ENCODE measurements at places on chromosomes 11 and 22. TPM values are rescaled to one million over a fixed set of nuclear protein-coding genes. Genes with fewer than 3 reads are reported as not detected.

DNA sequence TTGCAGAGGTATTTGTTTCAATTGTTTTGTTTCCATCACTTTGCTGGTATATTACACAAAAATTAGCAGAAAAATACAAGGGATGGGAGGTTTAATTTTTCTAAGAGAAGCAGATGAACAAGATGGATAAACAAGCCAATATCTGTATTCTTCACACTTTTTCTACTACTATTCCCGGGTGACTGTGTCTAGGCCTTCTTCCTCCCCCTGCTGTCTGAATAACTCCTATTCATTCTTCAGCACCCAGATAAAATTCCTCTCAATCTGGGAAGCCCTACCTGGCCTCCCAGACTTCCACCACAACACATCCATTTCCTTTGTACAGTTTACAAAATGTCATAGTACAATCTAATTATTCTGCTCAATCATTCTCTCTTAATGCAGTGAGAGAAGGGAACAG lies 666.6 kb upstream of the TENM4 start:
- no peak for DNase-seq

GRCh38 chr22:49237703-49238102 lies 590.0 kb downstream of the BRD1 start:
- DNase-seq, result no peak

- DNase-seq, result no peak
These were observed 99.8 kb downstream of the FBXO7 start for GRCh38 chr22:32574411-32574810.

DNA sequence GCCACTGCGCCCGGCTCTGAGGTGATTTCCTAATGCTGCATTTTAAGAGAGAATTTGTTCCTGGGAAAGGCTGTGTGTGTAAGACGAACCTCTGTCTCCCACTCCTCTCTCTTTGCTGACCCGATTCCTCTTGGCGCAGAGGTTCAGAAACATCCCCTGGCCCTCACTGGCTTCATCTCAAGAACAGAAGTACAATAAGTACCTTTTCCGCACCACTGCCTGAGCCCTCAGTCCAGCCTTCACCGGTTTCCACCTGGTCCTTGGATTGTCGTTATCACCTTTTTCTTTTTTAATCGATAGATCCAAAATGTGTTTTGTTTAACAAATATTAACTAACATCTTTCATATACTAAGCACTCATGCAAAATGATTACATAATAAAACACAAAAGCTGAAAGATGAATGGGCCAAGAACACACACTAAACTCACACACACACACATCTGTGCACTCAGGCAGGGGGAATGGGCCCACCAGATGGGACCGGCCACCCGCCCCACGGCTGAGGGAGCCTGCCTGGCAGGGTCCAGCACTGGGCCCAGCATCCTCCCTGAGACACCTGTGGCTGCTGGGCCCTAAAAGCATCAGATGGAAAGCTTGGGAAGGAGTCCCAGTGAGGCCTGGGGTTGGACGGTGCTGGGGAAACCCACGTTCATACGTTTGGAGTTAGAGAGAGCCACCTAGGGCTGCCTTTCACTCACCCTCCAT lies 50.4 kb upstream of the A4GALT start:
- DNase-seq, result no peak

DNA sequence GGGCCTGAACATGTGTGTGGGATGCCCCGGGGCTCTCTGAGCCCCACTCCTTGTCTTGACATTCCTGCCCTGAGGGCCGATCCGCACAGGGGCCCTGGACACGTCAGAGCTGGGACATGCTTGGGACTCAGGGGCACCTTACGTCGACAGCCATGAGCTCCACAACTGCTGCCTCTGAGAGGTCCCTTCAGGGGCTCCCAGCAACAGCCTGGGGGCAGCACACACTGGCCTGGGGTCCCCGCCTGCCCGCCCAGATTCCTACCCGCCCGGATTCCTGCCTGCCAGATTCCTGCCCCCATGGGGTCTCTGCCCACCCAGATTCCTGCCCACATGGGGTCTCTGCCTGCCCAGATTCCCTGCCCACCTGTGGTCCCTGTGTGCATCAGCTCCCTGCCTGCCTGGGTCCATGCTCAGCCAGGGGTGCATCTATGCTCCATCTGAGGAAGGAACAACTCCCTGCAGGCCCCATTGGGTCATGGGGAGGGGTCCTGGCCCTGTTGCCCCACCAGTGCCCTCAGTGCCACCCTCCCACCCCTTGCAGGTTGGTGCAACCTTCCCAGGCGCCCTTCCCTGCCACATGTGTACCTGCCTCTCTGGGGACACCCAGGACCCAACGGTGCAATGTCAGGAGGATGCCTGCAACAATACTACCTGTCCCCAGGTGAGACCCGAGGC lies 35.7 kb downstream of the MUC5B start:
- no peak for DNase-seq

DNA sequence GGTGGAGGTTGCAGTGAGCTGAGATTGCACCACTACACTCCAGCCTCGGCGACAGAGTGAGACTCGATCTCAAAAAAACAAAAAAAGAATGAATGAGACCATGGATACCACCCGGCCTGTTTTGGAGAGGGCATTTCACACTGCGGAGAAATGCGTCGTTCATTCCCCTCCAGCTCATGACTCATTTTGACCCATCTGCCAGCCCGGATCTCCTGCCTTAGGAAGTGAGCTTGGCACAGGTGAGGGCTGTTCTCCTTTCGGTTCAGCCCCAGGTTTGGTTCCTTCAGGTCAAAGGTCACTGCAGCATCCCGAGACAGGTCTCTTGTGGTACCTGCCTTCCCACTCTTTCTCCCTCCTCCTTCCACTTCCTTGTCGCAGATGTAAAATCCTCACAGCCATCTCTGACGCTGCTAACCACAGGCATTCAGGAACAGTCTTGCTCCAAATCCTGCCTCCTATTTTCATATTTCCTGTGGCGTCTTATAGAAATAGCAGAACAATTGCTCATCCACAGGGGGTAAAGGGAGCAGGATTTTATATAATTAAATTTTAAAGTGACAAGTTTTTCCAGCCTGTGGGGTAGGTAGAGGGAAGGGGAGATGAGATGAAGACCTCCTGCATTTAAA lies 517.9 kb downstream of the NTM start:
- DNase-seq, result no peak

DNA sequence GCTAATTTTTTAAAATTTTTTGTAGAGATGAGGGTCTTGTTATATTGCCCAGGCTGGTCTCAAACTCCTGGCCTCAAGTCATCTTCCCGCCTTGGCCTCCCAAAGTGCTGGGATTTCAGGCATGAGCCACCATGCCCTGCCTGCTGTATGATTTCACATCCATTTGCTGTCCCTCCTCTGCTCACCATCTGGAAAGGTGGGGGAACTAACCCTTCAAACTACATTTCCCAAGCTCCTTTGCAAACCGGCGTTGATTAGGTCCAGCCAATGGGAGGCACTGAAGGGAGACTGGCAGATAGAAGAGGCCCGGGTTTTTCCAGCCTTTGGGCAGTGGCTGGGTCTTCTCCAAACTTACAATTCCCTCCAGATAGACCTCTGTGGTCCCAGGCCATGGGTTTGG lies 19.3 kb downstream of the RFPL1 start:
- no peak for DNase-seq

- no peak for DNase-seq
These were observed 122.2 kb downstream of the DDX10 start for GRCh38 chr11:108787105-108787504.

DNA sequence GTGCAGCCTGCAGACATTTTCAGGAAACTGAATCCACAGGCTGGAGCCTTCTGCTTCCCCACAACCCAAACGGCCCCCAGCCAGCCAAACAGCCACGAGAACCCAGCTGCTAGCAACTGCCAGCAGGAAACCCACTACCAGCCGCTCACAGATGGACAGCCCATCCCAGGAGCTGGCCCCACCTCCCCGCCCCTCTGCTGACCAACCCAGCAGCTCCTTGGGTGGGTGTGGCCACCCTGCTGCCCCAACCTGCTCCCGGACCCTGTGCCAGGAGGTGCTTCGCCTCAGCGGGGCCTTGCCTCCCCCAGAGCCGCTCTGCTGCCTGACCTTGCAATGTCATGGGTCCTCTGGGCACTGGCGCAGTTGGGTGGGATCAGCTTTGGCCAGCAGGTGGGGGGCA lies 8.2 kb upstream of the CCDC188 start:
- DNase-seq, result no peak

- no peak for DNase-seq
These were observed 905.5 kb upstream of the RAG2 start for GRCh38 chr11:37503411-37504059.

- DNase-seq, result no peak
These were observed 587.7 kb downstream of the OPCML start for GRCh38 chr11:132944569-132944944.

GRCh38 chr11:36164506-36165250 lies 124.5 kb downstream of the COMMD9 start:
- no peak for DNase-seq

- no peak for DNase-seq
These were observed 61.3 kb upstream of the CLNS1A start for GRCh38 chr11:77698896-77699295.

DNA sequence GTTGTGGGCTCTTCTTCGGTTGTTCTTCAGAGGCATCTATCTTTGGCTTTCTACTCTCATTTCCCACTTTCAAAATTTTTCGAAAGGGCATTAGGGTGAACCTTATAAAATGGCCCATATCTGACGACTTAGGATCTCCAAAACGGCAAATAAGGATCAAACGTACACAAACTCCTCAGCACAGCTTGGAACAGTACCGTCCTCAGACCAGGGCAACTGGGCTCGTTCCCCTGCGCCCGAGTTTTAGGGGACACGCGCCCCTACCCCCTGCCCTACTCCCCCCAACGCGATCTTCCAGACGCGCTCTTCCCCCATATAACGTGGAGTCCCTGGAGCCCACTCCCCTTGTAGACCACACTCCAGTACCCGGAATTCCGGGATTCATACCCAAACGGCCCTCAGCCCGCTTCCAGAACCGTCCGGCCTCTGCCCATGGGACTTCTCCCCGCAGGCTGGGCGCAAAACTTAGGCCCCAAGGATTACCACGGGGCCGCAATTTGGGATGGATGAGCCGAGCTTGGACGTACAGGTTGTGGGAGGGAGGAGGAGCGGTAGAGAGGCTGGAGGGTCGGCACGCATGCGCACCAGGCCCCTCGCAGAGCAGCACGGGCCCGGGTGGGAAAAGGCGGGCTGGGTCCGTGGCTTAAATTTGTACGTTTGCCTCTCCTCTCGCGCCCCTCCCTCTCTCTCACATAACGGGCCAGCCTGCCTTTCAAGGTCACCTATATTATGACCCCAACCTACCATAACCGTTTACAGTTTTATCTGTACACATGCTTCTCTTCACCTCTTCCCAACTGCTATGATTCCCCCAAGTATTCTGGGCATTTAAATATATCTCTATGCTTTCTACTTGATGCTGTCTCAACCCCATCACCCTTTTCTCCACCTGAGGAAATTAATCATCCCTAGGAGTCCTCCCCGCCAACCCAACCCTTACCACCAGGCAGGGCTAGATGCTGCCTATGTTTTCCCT lies 3.4 kb downstream of the CCDC89 start:
- peak; percentile 49 for DNase-seq

DNA sequence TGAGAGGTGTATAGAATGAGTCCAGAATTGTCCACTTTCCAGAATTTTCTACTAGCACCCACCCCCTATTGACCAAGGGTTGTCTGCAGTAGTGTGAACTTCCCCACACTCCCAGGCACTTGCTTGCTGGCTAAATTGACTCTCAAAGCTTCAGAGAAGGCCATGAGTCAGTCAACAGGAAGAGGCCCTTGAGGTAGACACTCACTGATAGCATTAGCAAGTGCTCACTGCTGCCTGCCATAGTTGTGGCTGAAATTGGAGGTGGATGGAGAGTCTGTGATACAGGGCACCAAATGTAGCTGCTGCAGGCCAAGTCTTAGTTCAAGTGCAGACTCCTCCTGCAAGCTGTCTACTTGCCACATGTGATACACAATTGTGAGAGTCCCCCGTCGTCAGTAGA lies 156.8 kb downstream of the SPON1 start:
- no peak for DNase-seq

- DNase-seq, result no peak
These were observed 1.3 kb upstream of the OR8D1 start for GRCh38 chr11:124315052-124315451.

- DNase-seq, result no peak
These were observed 67.8 kb upstream of the CSNK2A3 start for GRCh38 chr11:11420899-11421285.

GRCh38 chr11:62512961-62513360 lies 33.6 kb downstream of the AHNAK start:
- DNase-seq, result no peak

- no peak for DNase-seq
These were observed 436.8 kb upstream of the CADM1 start for GRCh38 chr11:115941044-115941443.

GRCh38 chr22:40177738-40178416 lies at the start of gene TNRC6B:
TSS of gene TNRC6B (plus strand) at chr22:40177925. CDS start at chr22:40178136, 211 bp downstream.
- peak; percentile 90 for DNase-seq

DNA sequence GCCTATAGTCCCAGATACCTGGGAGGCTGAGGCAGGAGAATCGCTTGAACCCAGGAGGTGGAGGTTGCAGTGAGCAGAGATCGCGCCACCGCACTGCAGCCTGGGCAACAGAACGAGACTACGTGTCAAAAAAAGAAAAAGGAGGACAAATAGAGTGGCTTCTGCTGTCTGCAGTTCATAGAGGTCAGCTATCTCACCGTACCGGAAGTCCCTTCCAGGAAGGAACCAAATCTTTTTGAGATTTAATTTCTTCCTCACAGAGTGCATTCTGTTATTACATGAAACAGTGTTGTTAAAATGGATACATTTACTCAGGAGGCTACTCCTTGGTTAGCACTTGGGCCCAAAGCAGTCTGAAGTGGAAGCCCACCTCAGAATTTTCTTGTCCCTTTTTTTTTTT lies 33.4 kb downstream of the FAM118A start:
- DNase-seq, result no peak

DNA sequence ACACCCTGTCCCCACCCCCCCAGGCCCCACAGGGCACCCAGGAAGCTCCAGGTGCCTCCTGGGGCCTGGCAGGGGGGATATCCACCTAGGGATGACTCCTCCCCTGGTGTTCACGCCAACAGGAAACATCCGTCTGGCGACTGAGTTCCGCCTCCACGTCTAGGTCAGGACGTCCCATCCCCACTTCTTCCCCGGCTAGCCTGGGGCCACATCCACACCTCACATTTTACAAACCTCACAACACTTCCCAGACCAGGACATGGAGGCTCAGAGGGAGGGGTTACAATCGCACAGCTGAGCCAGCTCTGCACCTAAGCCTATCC lies 21.0 kb downstream of the MAFF start:
- DNase-seq, result no peak

GRCh38 chr22:38699784-38700183 lies 959 bp downstream of the JOSD1 start:
- no peak for DNase-seq

- no peak for DNase-seq
These were observed 315.5 kb downstream of the FAT3 start for GRCh38 chr11:92540096-92540495.

GRCh38 chr22:27839057-27839660 lies 37.6 kb upstream of the MN1 start:
- no peak for DNase-seq

Gene MRGPRF
- not detected for polyA plus RNA-seq

Gene OOSP4B
- not detected for polyA plus RNA-seq

Gene F2
- polyA plus RNA-seq, result not detected

Gene CARD18
- polyA plus RNA-seq, result not detected

Gene CAPN5
- 5.8 TPM for polyA plus RNA-seq

Gene OR51I2
- polyA plus RNA-seq, result not detected

Gene P2RX3
- not detected for polyA plus RNA-seq

Gene MYO7A
- not detected for polyA plus RNA-seq

Gene SYT13
- polyA plus RNA-seq, result not detected

Gene OR51L1
- not detected for polyA plus RNA-seq

Gene MUC5AC
- polyA plus RNA-seq, result not detected

Gene CYP2D6
- polyA plus RNA-seq, result 0.11 TPM

Gene CRYBA4
- not detected for polyA plus RNA-seq

Gene LRFN4
- not detected for polyA plus RNA-seq

Gene CASP5
- not detected for polyA plus RNA-seq

Gene PNPLA5
- not detected for polyA plus RNA-seq

Gene CRYBB2
- polyA plus RNA-seq, result not detected

Gene C11orf98
- 96.9 TPM for polyA plus RNA-seq
